Activated naive CD8-positive, alpha-beta T cell treated with anti-CD3 and anti-CD28 coated beads, Interleukin-2, amount 10 ng/mL, durations not matched to agents 7 days and 5 days (primary cell): ENCODE measurements at places on chromosomes 4 and X.

DNA sequence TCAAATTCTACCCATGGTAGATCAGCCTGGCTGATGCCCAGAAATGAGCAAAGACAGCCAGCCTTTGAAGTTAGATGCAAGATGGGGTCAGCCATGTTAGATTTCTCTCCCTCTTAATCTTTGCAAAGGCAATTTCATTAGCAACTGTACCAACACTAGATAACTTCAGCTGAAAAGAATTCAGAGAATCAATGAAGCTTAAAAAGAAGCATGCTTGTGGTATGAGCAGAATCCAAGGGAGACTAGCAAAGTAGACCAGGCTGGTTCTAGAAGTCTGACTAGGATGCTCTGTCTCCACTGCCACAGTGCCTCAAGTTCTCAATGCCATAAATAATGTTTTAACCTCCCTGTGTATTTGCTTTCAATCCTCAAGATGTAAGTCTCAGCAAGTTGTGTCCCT is 247.3 kb downstream of the SLC7A11 start:
- DNase-seq: no peak

DNA sequence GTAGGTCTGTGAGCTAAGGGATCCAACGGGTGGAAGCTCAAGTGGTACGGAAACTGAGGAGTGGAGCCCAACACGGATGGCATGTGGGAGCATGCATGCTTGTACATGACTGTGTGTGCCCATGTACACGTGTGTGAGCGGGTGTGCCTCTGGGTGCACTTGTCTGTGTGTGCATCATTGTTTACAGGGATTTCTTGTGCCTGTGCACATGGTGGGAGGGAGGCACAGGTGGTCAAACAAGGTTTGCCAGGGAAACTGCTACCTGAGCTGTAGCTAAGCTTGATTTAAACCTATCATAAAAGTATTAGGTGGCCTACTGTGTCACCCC is 122.5 kb upstream of the MAMLD1 start:
- DNase-seq: no peak

DNA sequence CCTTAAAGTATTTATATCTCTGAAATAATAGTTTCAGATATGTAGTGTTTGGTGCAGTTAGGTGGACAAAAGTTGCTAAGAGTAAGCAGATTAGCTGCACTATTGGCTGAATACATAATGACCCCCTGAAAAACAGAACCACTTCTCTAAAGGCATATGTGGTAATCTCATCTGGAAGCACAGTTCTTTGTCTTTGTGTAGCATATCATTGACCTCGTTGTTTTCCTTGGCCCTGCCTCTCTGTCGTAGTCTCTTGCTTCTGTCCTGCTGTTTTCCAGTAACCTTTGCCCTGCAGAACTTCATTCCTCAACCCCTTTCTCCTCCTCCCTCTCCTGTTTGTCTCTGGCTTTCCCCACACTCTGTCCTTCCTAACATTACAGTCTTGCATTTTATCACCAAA is 41.4 kb downstream of the JADE3 start:
- no peak for DNase-seq

DNA sequence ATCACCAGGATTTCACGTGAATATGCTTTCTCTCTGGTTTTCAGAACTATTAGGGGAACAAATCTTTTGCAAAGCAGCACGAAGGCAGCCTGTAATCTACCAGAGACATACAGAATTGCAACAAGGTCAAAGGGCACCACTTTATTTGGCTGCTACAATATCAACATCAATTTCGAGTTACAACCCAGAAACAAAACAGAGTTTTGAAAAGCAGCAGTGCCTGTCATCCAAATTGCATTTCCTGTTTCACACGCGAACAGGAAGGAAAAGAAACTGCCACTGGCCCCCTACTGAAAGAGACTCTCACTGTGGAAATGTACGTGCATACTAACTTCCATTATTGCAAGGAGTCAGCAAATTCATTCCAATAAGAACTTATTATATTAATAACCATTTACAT is 17.1 kb upstream of the C1QTNF7 start:
- DNase-seq: no peak

DNA sequence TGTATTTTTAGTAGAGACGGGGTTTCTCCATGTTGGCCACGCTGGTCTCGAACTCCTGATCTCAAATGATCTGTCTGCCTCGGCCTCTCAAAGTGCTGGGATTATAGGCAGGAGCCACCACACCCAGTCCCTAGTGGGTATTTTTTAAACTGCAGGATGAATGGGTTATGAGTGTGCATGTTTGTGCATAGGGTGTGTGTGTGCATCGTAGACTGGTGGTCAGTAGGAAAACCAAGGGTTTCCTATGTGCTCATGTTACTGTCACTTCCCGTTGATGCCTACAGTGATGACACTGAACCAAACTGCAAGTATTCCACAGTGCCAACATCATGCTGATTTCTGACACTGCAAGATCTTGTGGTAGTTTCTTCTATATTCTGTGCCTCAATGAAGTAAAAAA is 41.1 kb downstream of the DDIT4L start:
- no peak for DNase-seq
